ENCODE measurements at places on chromosomes 13 and 19. TPM values are rescaled to one million over a fixed set of nuclear protein-coding genes. Genes with fewer than 3 reads are reported as not detected.
A peak's percentile ranks its signal among the peaks of the same experiment; 100 is the strongest.

- DNase-seq: no peak
Measured at GRCh38 chr19:14381689-14382474, 638 bp downstream of the ADGRE5 start.

DNA sequence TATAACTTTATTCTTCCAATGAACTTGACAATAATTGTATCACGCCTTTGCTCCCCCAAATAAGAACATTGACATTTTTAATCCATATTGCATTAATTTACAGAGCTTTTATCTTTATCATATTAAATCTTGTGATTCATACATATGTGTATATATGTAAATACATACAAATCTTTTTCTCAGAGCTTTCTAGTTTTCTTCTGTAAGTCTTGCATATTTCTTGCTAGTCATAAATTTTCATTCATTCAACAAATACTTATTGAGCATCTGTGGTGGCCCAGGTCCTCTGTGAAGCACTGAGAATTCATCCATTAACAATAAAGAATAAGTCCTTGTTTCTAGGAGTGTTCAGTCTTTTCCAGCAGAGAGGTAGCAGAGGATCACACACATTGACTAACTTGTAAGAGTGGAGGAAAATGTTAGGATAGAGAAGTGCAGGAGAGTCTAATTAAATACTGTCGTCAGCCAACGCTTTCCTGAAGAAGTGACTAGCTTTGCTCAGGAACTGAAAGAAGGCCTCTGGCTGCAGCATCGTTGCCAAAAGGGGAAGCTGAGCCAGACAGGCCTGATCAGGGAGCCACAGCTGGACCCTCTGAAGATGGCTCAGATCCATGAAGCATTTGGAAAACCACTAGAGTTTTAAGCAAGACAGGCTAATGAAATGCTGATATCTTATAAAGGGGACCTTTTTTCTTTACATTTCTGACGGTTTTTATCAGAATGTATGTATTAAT, 38.6 kb upstream of the LAMP1 start:
- no peak for DNase-seq

GRCh38 chr13:78997902-78998629, 339.1 kb upstream of the OBI1 start:
- DNase-seq: no peak

ZNF610 gene
- 7.5 TPM for polyA plus RNA-seq

DNA sequence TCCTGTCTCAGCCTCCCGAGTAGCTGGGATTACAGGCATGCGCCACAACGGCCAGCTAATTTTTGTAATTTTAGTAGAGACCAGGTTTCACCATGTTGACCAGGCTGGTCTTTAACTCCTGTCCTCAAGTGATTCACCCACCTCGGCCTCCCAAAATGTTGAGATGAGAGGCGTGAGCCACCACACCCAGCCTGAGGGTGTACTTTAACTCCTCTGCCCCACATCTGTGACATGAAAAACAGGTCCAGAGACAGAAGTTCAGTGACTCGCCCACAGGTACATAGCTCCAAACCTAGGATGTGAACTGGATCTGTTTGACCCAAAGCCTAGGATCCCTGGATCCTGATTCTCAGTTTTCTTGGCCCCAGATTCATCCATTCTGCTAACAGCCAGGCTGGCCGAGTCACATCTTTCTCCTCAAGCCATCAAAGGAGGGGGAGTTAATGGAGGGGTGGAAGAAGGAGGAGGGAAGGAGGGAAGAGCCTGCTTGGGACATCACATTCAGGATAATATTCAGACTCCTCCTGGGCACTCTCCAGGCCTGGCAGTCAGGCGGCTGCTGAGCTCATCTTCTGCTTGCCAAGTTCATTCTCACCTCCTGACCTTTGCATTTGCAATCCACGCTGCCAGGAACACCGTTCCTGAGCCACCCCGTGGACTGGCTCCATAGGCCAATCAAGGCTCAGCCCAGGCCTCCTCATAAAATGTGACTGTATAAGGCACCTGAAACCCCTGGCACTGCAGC, 3.1 kb downstream of the SPC24 start:
- DNase-seq: peak; percentile 35

DNA sequence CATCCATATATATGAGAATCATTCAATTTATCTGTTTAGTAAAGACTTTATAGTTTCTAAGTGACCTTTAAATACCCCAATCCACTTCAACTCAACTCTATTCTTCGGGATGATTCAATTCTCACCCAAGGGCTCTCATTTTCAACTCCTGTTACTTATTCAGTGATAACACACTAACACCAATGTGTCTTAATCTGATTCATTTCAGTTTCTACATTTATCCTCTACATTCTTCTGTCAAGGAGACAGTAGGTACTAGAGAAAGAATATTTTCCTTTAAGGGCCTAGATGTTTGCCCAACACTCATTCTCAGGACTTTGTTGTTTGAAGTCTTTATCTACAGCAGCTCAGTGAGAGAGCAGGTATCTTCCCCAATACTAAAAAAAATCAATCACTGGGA, 7.1 kb downstream of the ARGLU1 start:
- DNase-seq: no peak
